ENCODE measurements at places on chromosomes 7 and 10. TPM values are rescaled to one million over a fixed set of nuclear protein-coding genes. Genes with fewer than 3 reads are reported as not detected.

DNA sequence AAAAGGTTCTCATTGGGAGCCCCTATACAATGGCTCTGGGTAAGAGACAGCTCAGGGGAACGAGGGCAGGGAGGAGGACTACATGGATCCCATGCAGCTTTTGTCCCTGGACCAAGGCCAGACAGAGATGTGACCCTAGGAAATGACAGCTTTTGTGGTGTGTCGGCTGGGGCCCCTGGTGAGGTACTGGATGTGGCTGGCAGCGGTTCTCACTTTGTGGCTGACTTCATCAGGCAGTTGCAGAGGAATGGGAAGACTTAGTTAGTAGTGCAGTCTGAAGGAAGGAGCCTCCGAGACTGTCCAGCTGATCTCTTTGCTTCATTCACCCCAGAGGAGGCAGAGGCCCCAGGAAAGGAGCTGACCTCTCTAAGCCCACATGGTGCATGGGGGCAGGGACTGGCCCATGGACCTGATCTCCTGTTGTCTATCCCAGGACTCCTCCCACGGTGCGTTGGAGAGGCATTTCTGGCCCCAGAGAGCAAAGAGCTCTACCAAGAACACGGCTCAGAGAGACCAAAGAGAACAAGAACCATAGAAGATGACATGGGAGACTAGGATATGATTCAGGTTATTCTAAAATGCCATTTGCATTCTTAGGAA is 202.9 kb downstream of the RPS24 start:
- DNase-seq: no peak

SCART1 gene
- 0.51 TPM for total RNA-seq

PTPRN2 gene
- 1.2 TPM for total RNA-seq

- DNase-seq: no peak
Observed at GRCh38 chr7:106190589-106191330, 78.6 kb upstream of the SYPL1 start.

PRR15 gene
- total RNA-seq: not detected

DNA sequence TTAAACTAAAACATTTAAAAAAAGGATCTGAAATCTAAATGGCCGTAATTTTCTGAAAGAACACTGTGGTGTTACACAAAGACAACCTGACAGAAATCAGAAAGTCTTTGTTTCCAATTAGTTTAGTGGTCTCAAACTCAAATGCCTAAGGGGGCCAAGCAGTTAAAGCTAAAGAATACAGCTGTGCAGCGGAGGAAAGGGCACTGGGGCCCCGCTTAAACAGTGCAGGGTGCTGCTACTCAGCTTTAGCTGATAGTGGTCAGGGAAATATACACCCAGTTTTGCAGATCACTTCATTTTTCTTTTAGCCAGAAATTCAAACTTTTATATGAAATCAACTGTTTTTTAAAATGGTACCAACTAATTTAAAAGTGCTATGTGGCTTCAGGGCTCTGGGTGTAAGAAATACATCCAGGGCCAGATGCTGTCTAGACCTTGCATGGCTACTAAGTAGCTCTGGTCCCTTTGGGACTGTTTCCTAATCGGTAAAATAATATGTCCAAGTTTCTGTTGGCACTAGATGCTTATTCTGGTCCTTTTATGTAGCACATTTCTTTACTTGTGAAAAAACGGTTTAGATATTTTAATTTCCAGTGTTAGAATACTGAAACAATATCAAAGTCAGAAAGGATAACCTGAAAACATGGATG is 161.8 kb upstream of the LAMB4 start:
- DNase-seq: no peak

GRCh38 chr10:25493122-25493893 is 318.5 kb downstream of the GPR158 start:
- no peak for DNase-seq

SSC4D gene
- 0.97 TPM for total RNA-seq

DNA sequence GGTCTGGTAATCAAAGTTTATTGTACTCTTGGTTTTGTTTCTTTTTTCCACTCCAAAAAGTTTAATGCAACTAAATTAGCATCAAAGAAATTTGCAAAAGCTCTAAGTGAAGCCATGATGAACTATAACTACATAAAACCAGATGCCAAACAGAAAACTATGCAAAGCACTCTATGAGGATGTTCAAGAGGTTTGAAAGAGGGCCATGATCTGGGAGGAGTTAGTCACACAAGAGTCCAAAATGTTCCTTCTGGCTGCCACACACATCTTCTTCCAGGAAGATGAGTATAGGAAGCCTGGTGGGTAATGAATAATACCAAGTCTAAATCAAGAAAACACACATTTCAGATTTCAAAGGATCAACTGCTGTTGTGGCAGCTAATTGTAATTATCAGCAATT is 28.4 kb downstream of the GLI3 start:
- no peak for DNase-seq

GRCh38 chr7:158066085-158066484 is 521.5 kb downstream of the PTPRN2 start:
- peak; percentile 6 for DNase-seq

DNA sequence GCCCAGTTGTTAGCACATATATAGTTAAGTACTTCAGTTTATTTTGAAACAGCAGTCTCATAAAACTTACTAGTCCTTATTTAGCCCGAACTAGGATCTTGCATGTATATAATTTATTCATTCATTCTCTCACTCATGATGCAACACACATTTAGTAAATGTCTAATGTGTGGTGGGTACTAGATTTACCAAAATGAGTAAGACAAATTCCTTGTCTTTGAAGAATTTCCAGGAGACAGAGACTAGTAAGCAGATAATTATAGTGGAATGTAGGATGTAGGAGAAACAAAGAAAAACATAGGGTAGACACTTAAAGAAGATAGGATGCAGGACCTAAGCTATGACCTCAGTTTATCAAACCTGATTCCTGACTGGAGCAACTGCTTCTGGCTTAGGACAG is 120.2 kb upstream of the AMPH start:
- no peak for DNase-seq

DNA sequence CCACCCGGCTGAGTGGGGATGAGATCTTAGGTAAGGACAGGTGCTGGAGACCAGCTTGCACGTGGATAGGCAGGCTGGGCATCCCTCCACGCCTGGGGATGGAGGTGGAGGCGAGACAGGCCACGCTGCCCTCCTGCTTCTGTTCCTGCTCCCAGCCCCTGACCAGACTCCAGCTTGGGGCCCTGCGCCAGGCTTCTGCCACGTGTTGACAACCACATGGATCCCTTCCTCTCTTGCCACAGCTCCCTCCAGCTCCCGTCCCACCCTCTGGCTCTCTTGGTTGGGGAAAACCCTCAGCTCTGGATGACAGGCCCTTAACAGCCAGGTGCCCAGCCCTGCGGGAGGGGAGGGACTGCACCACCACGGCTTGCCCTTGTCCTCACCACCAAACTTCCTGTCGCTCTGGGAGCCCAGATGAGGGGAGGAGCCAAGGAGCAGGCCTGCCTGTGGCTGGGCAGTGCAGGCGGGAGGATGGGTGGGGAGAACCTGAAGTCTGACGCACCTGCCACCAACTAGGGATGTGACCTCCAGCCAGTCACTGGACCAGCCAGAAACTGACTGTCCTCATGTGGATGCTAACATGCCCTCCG is 36.0 kb downstream of the KCNH2 start:
- peak; percentile 86 for DNase-seq

CDC14C gene
- total RNA-seq: not detected

DNA sequence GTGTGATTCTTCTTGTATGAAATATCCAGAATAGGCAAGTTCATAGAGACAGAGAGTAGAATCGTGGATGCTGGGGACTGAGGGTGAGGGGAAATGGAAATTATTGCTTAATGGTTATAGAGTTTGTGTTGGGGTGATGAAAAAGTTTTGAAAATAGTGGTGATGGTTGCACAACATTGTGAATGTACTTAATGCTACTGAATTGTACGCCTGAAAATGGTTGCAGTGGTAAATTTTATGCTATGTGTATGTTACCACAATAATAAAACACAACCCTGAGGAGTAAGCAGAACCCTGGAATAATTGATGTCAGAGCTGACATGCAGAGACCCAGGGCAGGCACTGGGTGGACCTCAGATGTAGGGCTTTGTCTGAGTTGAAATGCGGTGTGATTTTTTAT is 57.6 kb downstream of the TACR2 start:
- DNase-seq: no peak

DNA sequence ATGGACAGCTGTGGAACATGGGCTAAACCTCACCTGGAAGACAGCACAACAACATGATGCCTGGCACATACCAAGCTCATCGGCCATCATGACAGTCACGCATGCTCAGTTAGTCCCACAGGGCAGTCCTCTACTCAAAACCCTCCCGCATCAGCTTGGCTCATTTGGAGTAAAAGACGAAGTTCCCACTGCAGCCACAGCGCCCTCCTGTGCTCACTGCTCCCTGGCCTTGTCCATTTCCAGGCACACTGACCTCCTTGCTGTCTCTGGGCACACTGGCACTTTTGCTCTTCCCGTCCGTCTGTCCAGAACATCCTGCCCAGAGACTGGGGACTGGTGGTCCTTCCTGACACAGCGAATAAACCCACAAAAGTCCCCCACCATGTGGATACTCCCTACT is 66.2 kb downstream of the LARP4B start:
- no peak for DNase-seq

COL28A1 gene
- 6.7 TPM for total RNA-seq

GRCh38 chr10:8100366-8100765 is 45.9 kb downstream of the GATA3 start:
- DNase-seq: no peak

CROT gene
- total RNA-seq: 6.7 TPM

DNA sequence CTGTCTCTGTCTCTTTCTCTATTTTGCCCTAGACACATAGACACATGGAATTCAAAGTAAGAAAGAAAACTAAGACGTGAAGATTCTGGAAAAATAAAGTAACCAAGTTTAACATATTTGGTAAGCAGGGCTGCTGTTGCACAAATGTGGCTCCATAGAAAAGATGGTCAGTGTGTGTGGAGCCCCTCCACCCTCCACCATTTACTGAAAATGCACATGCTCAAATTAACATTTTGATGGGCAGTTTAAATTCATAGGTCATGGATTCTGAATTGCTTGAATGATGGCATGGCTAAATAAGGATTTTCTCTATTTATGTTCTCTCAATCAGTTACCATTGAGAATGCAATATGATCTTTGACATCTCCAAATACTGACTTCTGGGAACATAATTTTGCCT is 165.5 kb upstream of the CHRM2 start:
- DNase-seq: no peak
